Stimulated activated CD4-positive, alpha-beta T cell treated with anti-CD3 and anti-CD28 coated beads, Interleukin-4, amount 100 ng/mL, for 1 hour (primary cell): ENCODE measurements at places on chromosomes 6 and 20.

GRCh38 chr6:165404296-165404695, 94.9 kb upstream of the C6orf118 start:
- DNase-seq = no peak

DNA sequence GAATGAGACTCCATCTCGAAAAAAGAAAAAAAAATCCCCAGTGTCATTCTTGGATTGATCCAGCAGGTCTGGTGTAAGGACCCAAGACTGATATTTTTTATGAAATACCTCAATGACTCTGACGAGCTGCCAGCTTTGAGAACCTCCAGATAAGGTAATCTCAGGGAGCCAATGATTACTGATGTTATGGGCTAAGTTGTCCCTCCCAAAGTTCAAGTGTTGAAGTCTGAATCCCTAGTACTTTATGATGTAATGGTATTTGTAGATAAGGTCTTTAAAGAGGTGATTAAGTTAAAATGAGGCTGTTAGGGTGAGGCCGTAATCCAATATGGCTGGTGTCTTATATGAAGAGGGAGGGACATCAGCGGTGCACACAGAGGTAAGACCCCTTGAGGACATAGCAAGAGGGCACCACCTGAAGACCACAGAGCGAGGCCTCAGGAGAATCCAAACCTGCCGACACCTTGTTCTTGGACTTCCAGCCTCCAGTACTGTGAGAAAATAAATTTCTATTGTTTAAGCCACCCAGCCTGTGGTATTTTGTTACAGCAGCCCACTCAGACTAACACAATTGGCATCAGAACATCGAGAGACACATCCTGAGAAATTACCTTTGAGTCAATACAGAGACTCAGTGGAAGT, 19.7 kb upstream of the DDO start:
- no peak for DNase-seq

GRCh38 chr6:21678990-21679389, 85.4 kb downstream of the SOX4 start:
- no peak for DNase-seq

- DNase-seq = no peak
Observed at GRCh38 chr6:158663625-158664165, 13.8 kb downstream of the SYTL3 start.

DNA sequence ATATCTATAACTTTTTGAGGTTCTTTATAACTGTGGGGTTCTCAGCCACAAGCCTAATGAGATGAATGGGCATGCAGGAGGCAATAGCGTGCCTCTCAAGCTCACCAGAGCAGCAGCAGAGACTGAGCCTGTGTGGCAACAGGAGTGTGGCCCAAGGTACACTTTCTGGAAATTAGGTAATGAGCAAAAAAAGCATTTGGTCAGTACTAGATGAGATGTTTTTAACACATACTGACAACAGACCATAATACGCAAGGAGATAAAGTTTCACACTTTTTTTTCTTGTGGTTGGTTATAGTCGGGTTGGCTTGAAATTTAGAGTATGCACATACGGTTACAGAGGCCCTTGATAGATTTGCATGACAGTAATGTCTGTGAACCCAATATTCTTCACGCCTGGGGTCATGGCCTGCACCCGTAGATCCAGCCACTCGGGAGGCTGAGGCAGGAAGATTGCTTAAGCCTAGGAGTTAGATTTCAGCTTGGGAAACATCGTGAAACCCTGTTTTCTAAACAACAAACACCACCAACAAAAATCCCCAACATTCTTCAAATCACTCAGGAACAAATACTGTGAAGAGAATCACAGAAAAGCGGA, 300.1 kb downstream of the GMDS start:
- DNase-seq = no peak

GRCh38 chr6:18280084-18280483, 15.8 kb upstream of the DEK start:
- DNase-seq = no peak

DNA sequence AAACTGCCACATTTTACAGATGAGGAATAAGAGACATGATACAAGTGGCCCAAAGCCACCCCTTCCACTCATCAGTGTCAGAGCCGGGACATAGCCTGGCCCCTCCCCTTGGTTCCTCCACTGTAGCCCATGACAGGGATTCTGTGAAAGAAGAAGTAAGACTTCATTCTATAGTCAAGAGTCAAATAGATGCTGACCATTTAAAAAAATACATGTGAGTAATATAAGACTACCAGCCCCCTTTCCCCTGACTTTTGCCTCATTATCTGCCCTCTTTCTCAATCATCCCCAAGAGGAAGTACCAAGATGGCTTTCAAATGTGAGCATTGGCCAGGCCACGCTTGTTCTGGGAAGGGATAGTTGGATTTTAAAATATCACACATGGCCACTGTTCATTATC, 57.8 kb upstream of the TAB2 start:
- no peak for DNase-seq

DNA sequence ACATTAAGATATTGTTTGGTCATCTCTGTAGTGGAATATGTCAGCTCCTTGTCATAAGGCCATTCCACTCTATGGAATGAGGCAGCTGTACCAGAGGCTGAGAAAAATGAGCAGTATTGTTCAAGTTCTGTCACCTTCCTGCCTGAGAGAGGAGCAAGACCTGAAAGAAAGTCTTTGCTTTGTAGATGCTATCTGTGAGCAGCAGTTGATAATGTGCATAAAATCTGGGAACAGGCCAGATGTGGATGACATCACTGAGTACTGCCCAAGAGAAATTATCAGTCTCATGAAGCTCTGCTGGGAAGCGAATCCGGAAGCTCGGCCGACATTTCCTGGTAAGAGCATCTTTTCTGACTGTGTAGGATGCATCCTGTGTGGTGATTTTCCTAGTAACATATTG, 16.8 kb downstream of the RIPK1 start:
- no peak for DNase-seq

- DNase-seq = no peak
Observed at GRCh38 chr6:134675110-134676054, 274.5 kb downstream of the ALDH8A1 start.
